Brain (organoid and tissue), 16 donors: ENCODE measurements at places on chromosomes 2 and 18. TPM values are rescaled to one million over a fixed set of nuclear protein-coding genes. Genes with fewer than 3 reads are reported as not detected.

- no peak for DNase-seq
These were observed 266.6 kb upstream of the SIX2 start for GRCh38 chr2:45275806-45276205.

The DPYSL5 gene
- 309 TPM for polyA plus RNA-seq

The CERKL gene
- 2.2 TPM for polyA plus RNA-seq

The ZNF521 gene
- polyA plus RNA-seq: 2.1 TPM
